Ascending aorta (tissue), 2 donors: ENCODE measurements at places on chromosomes 5 and 9. TPM values are rescaled to one million over a fixed set of nuclear protein-coding genes. Genes with fewer than 3 reads are reported as not detected.

DNA sequence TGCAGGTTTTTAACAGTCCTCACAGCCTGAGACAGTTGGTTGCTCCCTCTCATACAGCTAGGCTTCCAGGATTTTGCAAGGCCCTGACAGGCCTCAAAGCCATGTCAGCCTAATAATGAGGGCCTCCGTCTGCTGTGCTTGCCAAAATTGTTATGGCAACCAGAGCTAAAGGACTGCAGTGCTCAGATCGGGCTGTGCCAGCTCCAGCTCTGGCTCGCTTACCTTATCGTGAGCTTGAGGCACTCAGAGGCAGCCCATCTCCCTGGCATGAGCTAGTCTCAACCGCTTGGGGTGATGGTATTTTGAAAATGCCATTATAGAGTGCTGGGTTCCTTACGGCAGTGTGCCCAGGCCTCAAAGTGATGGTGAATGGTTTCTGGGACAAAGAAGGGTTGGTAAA lies 8.4 kb downstream of the MTAP start:
- H3K27me3 ChIP-seq: no peaks in the 10 kb centered on the region
- no peak for DNase-seq
- peaks cover 4% of the 10 kb centered on the region for H3K4me1 ChIP-seq
- H3K36me3 ChIP-seq: peaks cover 2% of the 10 kb centered on the region
- no peak overlapping the region for H3K4me3 ChIP-seq

The NAA35 gene
- total RNA-seq: 3.3 TPM

- DNase-seq: no peak
- H3K4me1 ChIP-seq: peaks cover 77% of the 10 kb centered on the region
- H3K27ac ChIP-seq: peak overlapping the region; percentile 83
Measured at GRCh38 chr9:95085036-95085770, 232.3 kb downstream of the FANCC start.

- no peaks in the 10 kb centered on the region for H3K27me3 ChIP-seq
- H3K4me3 ChIP-seq: no peak overlapping the region
- H3K4me1 ChIP-seq: no peaks in the 10 kb centered on the region
- H3K27ac ChIP-seq: no peak overlapping the region
Measured at GRCh38 chr9:75001719-75002421, 26.2 kb downstream of the CARNMT1 start.

- no peak overlapping the region for H3K4me3 ChIP-seq
- no peaks in the 10 kb centered on the region for H3K27me3 ChIP-seq
- no peak overlapping the region for H3K27ac ChIP-seq
- no peaks in the 10 kb centered on the region for H3K4me1 ChIP-seq
- DNase-seq: no peak
- no peaks in the 10 kb centered on the region for H3K36me3 ChIP-seq
Measured at GRCh38 chr5:121378046-121378445, 473.6 kb upstream of the FTMT start.

- peak overlapping the region; percentile 42 for H3K27ac ChIP-seq
- DNase-seq: no peak
- H3K27me3 ChIP-seq: no peaks in the 10 kb centered on the region
- no peak overlapping the region for H3K4me3 ChIP-seq
- no peaks in the 10 kb centered on the region for H3K4me1 ChIP-seq
Measured at GRCh38 chr9:136525841-136526499, 19.9 kb downstream of the NOTCH1 start.

DNA sequence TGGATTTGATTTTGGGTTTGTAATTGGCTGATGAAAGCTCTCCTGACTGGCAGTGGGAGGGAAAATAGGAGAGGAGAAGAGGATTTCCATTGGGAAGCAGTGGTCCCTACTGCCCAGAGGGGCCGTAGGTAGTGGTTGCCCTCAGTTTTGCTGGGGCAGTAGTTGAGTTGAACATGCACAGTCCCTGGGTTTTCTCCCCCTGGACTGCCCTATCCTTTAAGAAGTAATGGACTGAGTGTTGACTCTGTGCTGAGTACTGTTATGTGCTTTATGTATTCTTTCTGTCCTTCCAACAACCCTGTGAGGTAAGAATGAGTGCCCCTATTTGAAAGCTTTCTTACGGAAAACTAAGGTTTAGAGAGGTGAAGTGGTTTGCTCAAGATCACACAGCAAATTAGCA lies 111.2 kb upstream of the RPS23 start:
- peak overlapping the region; percentile 81 for H3K27ac ChIP-seq
- H3K4me1 ChIP-seq: no peaks in the 10 kb centered on the region
- peak overlapping the region; percentile 18 for H3K4me3 ChIP-seq

The IL13 gene
- total RNA-seq: not detected

The CCDC192 gene
- not detected for total RNA-seq
